Liver (tissue), 10 donors: ENCODE measurements at places on chromosomes 4 and X. TPM values are rescaled to one million over a fixed set of nuclear protein-coding genes. Genes with fewer than 3 reads are reported as not detected.

- no peak for DNase-seq
Measured at GRCh38 chr4:3207531-3208037, 41.4 kb upstream of the MSANTD1 start.

- no peak for DNase-seq
Measured at GRCh38 chr4:18343581-18343980, 322.0 kb upstream of the LCORL start.

- DNase-seq, result no peak
Measured at GRCh38 chrX:140723121-140723715, 13.7 kb downstream of the LINC00632 start.

GRCh38 chrX:38929966-38930421 lies 128.7 kb downstream of the MID1IP1 start:
- DNase-seq, result no peak

Gene CC2D2A
- total RNA-seq, result 3.8 TPM
